ENCODE measurements at places on chromosomes 3 and 15.

GRCh38 chr3:13420831-13421765 is 976 bp upstream of the NUP210 start:
- peak; percentile 82 for DNase-seq

DNA sequence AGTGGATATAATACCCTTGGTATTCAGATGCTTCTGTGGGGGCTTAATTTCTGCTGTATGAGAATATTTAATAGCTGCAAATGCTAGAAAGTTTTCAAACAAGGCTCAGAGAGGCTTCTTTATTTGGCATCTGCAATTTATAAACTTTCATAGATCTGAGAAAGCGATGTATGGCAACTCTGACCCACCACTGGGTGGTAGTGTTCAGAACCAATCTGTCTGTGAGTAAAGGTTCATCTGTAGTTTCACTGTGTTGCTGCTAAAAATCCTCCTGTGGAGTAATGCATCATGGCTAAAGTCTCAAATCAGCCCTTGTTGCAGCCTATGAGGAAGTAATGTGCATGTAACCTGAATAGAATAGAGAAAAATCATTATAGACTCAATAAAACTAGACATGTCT is 47.4 kb downstream of the CLSTN2 start:
- DNase-seq, result no peak

DNA sequence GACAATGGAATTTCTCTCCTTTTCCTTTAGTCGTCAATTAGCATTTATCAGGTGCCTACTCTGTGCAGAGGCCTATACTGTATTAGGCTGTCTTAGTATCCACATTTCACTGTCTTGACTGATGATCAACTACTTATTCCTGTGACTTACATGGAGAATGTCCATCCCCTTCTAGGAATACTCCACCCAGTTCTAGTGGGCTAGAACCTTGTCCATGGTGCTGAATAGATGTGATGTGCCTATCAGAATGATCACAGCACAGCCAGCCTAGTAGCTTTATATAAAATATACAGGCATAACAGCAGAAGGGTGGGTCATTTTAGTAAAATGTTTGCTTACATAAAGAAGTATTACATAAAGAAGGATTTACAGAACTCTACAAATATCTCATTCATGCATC is 621.4 kb downstream of the PDCD6IP start:
- DNase-seq, result no peak

DNA sequence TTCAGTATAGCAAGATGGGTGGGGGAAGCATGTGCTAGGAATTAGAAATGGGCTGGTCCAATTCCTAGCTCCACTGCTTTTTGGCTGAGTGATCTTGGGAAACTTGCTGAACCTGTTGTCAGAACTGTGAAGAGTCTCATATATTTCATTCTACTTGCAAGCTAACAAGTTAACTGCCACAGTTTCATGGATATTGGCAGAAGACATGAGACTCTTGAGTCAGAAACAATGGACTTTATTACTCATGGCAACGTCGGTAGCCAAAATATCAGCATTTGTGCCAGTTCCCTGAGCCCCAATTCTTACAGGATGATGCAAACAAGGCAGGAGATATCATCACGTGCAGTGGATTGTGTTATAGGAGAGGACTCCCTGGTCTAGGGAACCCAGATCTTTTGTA is 26.6 kb upstream of the PLAAT1 start:
- no peak for DNase-seq

- DNase-seq, result no peak
Observed at GRCh38 chr3:173266441-173266840, 125.4 kb upstream of the SPATA16 start.

- DNase-seq, result no peak
Observed at GRCh38 chr15:80072285-80072994, 13.0 kb downstream of the ZFAND6 start.

GRCh38 chr3:24060055-24060454 is 115.0 kb downstream of the NR1D2 start:
- no peak for DNase-seq

- no peak for DNase-seq
Observed at GRCh38 chr3:24151594-24151993, 206.5 kb downstream of the NR1D2 start.

DNA sequence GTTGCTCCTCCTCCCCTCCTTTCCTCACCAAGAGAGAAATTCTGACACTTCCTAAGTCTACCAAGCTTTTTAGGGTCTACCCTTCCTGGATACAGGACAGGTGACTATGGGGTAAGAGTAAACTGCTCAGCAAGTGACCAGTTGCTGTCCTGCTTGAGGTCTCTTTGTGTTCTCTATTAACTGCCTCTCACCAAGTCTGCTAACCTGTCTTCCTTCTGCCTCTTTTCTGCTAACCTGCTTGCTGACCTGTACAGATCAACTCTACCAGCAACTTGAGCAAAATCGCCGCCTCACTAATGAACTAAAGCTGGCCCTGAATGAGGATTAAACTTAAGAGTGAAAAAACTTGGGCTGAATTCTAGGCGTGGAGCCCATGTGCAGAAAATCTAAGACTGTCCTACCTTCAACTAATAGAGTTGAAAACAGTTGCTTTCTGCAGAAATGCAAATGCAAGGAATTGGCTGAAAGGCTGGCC is 27.1 kb downstream of the TPM1 start:
- DNase-seq, result no peak

- no peak for DNase-seq
Observed at GRCh38 chr3:173586166-173586565, 188.6 kb downstream of the NLGN1 start.

DNA sequence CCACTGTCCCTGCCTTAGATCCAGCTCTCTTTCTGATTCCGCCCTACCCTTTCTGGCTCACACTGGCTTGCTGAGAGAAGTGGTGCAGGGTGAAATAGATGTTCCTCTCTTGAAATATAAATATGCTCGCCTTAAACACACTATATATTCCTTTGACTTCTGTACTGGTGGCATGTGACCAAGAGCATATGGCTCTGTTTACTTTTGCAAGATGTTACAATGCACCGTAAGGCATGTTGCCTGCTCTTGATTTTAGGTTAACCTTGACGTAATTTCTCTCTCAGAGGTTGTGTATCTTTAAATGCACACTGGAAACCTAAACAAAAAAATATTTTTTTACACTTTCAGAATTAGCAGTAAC is 749 bp downstream of the RSRC1 start:
- no peak for DNase-seq

GRCh38 chr15:34821831-34822230 is 26.5 kb upstream of the ACTC1 start:
- DNase-seq, result no peak

DNA sequence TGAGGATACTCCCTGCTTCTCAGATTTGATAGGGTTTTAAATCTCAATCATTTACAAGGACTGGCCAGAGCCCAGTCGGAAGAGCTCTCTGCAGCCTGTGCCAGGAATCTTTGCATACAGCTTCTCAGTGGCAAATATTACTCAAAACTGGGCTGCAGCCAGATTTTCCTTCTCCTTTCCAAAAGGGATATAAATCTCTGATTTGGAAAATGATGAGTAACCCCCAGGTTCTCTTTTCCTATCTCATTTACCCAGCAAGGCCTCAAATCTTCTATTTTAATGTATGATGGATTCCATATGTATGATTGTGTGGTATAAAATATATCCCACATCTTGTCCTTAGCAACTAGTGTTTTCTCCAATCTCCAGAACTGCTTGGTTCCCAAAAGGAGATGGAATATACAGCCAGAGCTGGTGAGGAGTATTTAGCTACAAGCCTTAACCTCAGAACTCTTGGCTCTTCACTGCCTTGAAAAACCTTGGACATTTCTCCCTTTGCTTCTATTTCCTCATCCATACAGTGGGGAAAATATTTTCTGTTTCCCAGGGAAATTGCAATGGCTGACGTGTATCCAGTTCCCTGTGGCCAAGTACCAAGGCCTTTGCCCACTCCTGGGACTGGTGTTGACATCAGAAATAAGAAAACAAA is 114.4 kb downstream of the ATG7 start:
- DNase-seq, result no peak

- DNase-seq, result no peak
Observed at GRCh38 chr3:23209103-23209502, 6.0 kb downstream of the UBE2E2 start.

Measured in T follicular helper cell (primary cell).